ENCODE measurements at places on chromosomes 4 and X.

- no peak for DNase-seq
These were observed 104.1 kb downstream of the ZNF518B start for GRCh38 chr4:10353110-10353509.

DNA sequence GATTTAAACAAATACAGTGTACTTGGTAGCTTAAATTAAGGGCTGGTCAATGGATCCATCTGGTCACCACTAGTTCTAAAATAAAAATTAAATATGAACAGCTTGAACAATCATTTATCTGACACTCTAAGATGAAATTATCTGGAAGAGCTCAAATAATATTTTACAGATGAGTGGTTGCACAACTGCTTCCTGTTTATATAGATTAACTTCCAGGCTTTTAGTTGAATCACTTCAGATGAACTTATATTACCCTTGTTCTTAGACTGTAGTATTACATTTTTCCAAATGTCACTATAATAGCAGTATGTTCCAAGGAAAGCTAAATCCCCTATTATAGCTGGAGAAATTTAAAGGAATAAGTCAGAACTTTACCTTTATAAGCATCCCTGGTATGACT lies 92.4 kb upstream of the SMIM10 start:
- DNase-seq = no peak

- DNase-seq = no peak
These were observed 55.6 kb downstream of the SLITRK4 start for GRCh38 chrX:143580266-143580665.

- DNase-seq = no peak
These were observed 379.3 kb upstream of the TENM3 start for GRCh38 chr4:181863856-181864255.

DNA sequence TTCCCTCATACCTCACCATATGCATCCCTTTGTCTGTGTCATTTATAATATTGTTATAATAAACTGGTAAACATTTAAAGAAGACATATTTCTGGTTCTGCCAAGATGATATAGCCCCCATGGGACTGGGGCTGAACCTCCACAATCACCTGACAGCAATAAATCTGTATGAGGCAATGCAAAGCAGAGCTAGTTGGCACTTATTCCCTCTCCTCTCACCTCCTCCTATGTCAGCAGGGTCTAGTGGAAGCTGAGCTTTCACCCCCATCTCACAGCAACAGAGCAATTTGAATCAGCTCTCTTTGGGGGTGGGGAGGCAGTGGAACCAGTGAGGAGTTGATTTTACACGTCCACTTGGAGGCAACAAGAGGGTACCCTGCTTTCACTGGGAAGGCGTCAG lies 206.9 kb downstream of the AR start:
- DNase-seq = no peak

DNA sequence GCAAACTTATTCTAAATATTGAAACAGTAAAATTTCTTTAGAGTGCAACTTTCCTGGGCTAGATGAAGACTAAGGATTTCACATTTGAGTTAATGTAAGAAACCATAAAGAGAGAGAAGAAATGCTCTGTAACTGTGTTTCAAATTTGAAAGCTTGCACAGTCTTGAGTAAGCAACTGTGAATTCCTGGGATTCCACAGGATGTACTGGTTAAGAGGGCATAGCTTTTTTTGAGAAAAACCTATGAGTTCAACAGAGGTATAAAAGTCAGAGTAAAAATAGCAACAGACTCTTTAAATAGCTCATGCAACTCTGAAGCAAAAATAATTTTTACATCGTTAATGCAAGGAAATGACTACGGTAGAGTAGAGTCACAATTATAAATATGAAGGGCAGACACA lies 25.5 kb downstream of the ZNF330 start:
- DNase-seq = no peak

- DNase-seq = no peak
These were observed 349.6 kb upstream of the FTHL17 start for GRCh38 chrX:31421441-31421840.

GRCh38 chr4:76965866-76966579 lies 16.5 kb downstream of the SEPTIN11 start:
- no peak for DNase-seq

DNA sequence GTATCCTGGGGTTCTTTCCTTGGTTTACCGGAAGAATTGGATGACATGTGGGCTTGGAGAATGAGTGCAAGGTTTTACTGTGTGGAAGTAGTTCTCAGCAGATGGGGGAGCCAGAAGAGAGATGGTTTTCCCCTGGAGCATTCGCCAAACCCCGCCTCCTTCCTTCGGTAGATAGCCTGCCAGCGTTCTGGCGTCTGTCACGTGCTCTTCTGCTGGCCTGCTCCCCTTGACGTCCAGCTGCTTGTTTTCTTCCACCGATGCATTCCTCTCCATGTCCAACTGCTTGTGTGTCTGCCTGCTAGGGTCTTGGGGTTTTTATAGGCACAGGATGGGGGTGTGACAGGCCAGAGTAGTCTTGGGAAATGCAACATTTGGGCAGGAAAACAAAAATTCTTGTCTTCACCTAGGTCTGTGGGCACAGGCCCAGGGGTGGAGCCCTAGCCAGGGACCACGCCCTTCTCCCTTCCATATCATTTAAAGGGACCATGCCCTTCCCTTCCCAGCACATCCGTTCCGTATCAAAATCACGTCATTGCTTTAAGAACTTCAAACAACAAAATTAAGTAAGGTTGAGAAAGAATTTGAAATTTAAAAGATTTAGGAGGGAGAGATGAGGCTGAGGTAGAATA lies 538.7 kb upstream of the SMIM31 start:
- no peak for DNase-seq

GRCh38 chrX:3584415-3584996 lies 128.9 kb downstream of the PRKX start:
- no peak for DNase-seq

DNA sequence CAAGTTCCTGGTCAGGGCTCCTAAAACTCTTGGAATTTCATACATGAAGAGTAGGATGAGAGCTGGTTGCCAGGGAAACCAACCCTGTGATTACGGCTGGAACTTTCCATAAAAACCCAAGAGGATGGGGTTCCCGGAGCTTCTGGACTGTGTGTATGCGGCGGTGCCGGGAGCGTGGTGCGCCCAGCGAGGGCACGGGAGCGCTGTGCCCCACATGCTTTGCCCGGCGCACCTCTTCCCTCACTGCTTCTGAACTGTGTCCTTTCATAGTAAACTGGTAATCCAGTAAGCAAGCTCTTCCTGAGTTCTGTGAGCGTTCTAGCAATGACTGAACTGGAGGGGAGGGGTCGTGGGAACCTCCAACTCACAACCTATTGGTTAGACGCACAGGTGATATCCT lies 152.6 kb downstream of the AFAP1 start:
- DNase-seq = no peak

DNA sequence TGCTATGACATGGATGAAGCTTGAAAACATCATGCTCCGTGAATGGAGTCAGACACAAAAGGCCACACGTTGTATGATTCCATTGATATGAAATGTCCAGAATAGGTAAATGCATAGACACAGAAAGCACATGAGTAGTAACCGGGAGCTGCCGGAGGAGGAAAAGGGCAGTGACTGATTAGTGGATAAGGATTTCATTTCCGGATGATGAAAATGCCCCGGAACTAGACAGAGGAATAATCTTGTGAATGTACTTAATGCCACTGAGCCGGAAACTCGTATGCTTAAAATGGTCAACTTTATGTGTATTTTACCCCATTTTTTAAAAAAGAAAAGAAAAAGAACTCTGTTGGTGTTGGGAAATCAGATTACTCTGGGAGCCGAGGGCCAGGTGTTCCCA lies 112.7 kb upstream of the FAM9B start:
- DNase-seq = no peak

- peak; percentile 36 for DNase-seq
These were observed 27.3 kb downstream of the OFD1 start for GRCh38 chrX:13761606-13762414.

DNA sequence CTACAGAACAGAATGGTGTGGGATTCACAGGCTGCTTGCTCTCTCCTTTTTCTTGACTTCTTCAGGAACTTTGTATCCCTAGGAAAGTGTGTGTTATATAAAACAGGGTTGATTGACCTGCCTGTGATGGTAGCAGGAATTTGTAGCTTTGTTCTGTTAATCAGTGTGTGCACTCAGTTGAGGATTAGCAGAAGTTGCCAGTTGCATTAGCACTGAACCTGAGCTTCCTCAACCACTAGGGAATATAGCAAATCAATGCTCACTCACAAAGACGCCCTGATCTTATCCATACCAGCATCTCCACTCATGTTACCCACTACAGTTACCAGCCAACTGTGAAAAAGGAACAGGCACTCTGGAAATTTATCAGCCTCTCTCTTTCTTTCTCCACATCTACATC lies 319.1 kb upstream of the EMCN start:
- DNase-seq = no peak

DNA sequence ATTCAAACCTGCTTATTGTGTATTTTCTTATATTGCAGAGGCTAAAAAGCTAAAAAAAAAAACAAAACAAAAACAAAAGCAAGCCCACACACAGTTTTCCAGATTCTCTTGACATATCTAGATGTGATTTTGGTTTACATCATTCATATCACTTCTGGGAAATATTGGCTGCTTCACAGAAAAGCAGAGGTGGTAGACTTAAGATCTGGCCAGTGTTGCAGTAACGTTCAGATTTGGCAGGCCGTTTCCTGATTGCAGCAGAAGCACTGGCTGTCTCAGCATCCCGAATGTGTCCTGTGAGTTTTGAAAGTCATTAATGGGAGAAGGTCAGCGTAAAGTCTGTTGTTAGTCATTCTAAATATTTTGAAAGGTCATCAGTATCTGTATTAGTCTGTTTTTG lies 2062.0 kb downstream of the ARAP2 start:
- no peak for DNase-seq

GRCh38 chr4:145545031-145545430 lies 63.4 kb downstream of the SMAD1 start:
- DNase-seq = no peak

GRCh38 chrX:124764354-124764753 lies 418.0 kb downstream of the SH2D1A start:
- peak; percentile 39 for DNase-seq

DNA sequence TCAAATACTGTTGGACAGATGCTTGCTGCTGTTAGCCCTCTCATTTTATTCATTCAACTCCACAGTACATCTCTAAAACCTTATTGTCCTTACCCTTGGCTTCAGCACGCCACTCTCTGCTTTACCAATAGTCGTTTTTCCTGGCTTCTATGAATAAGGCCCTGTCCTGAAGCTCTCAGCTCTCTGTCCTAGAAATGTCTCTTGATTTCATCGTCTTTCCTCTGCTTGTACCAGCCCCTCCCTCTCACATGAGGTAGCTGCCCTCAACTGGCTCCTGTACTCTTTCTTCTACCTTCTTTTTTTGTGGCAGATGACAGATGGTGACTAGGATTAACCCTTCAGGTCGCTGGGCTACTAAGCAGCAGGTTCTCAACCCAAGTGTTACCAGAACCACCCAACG lies 11.4 kb downstream of the ADGRA3 start:
- no peak for DNase-seq

DNA sequence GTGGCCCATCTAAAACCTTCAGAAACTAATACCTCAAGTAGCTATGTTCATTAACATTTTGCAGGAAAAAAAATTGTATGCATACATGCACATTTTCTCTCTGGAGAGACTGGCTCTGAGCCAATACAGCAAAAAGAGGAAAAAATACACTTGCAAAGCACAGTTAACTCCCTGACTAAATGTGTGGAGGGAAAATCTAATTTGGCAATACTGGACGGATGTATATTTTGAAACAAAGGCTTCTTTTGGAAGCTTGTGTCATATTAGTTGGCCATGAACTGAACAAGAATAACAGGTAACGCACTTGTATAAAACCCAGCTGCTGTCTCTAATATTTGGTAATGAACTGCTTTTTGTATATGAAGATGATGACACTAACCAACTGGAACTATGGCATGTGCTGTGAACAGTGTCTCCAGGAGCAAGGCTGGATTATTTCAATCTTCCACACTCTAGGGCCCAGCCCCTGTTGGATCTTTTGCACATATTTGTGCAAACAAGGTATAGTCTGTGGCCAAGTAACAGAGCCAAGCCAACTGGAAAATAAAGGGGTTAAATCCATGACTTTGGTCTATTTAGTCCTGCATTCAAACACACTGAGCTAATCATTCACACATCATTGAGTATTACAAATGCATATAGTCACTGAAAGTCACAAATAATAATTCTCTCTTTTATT lies 67.9 kb upstream of the NRK start:
- DNase-seq = no peak

- no peak for DNase-seq
These were observed 278.8 kb upstream of the GALNTL6 start for GRCh38 chr4:171534391-171534790.

DNA sequence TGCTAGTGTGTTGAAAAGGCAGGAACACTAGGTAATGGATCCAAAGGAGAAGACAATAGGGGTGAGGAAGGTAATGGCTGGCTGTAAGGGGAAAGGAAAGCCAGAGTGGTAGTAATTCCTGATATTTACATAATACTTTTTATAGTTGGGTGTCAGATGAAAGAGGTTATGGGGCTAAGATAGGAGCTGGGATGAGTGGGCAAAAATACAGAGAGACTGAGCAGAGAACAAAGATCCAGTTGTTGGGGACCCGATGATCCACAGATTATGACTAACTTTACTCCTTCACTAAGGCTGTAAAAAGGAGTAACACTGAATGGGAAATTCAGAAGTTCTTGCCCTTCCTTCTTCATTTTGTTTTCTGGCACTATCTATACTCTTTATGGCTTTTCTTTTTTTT lies 138.2 kb downstream of the KLHL13 start:
- DNase-seq = no peak

DNA sequence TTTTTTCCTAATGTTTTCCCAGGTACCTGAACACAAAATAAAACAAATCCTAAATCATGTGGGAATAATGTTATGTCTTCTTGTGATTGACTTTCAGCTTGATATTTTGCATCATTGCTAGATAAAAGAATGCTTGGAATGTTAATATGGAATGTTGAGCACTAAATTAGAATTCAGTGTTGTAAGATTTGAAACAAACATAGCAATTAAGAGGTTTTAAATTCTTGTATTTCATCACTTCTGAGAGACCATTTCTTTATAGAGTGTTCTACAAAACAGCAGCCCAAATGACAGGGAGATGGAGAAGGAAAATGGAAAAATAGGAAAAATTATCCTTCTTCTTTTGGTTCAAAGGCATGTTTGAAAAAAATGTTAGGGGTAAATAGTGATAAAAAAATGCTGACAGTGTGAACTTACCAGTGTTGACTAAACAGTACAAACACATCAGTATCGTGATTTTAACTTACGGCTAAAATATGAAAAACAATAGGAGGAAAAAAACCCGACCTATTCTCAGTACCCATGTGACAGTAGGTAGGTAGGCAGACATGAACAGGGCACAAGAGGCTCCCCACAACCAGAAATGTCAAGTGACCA lies 102.6 kb upstream of the PDE5A start:
- no peak for DNase-seq

GRCh38 chr4:128974136-128974581 lies 119.2 kb downstream of the SCLT1 start:
- DNase-seq = no peak

GRCh38 chrX:18017411-18017810 lies 156.3 kb upstream of the RAI2 start:
- no peak for DNase-seq

- DNase-seq = no peak
These were observed 86.6 kb upstream of the DKK2 start for GRCh38 chr4:107122736-107123135.

Data from hematopoietic multipotent progenitor cell treated with erythropoietin and hydrocortisone succinate and interleukin-3 and kit ligand, for 15 days (in vitro differentiated cells).